Chondrocyte (in vitro differentiated cells): ENCODE measurements at places on chromosomes 13 and 19. TPM values are rescaled to one million over a fixed set of nuclear protein-coding genes. Genes with fewer than 3 reads are reported as not detected.

DNA sequence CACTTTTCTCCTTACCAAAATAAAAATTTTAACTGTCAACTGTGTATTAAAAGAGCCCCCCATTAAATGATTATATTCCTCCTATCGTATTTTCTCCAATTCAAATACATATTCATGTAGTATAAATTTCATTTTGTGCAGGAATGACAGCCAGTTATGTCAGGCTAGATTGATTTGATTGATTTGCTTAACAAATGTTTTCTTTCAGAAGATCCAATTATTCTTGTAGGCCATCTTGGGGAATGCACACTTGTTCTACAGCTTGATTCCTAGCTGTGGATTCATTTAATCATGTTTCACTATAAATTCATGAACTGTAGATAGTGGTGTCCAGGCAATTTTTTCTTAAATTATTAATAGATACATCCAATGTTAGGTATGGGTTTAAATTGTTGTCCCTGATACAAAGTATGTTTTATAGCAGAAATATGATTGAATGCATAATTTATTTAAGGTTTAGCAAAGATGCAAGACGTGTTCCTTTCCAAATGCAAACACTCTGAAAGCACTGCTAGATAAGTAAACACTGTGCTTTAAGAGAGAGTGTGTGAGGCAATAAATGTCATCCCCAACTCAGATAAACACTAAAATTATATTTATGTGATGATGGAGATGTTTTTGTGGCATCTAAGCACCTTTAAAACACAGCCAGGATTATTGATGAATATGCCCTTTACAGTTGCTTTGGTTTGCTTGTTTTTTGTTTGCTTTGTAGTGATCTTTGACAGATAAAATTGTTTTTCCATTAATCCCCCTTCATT lies 531.1 kb downstream of the DCT start:
- no peak for DNase-seq

- no peak for DNase-seq
Observed at GRCh38 chr19:53192771-53193534, at the start of gene ZNF665. Gene ZNF665, minus strand, starts transcription at chr19:53193358. Its CDS starts 10,460 bp downstream, at chr19:53182898.

DNA sequence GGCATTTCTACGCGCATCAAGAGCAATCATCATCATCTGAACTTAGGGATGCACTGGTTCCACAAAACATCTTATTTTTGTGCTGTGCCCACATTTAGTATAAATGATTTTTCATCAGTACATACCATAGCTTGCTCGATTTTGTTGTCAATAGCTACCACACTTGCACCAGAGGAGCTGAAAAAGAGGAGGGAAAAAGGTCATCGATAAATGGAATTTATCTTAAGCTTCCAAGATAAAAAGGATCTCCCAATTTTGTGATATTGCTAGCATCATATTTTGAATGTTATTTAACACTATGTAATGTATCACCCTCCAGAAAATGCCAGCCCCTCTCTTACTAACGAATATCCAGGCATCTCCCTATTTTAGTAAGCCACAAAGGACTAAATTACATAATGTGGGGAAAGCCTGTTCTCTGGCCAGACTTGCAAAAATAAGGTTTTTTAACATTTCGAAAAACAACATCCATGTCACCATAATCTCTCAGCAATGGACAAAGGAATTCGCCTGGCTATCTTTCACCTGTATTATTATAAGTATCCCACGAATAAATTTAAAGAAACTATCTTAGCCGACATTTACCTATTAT lies 62.4 kb downstream of the SERP2 start:
- no peak for DNase-seq

The ZNF773 gene
- 8.7 to 10.1 TPM (median 9.0 TPM) in 3 replicates for total RNA-seq

The TMEM255B gene
- 2.6 to 7.1 TPM (median 5.2 TPM) in 3 replicates for total RNA-seq

DNA sequence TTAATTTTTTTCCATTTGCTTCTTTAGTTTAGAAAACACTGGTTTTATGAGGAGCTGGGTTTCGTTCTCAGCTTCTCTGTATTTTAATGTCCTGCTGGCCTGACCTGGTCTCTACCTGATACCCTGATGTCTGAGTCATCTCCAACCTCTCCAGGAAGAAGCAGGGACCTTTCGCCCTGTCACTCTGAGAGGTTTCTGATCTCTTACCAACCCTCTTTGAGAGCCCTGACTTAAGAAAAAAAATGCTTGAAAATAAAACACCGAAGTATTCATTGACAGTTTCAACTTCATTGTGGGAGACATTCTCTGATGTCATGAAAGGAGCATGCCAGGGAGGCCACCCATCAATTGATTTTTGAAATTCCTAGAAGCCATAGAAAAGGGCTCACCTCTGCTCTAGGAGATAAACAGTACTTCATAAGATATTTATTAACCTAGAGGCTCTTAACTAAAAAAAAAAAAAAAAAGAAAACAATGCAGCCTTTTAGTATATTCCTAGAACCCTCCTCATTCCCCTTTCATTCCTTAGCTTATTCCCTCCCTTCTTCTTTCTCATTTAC lies 234.8 kb downstream of the ENOX1 start:
- no peak for DNase-seq

DNA sequence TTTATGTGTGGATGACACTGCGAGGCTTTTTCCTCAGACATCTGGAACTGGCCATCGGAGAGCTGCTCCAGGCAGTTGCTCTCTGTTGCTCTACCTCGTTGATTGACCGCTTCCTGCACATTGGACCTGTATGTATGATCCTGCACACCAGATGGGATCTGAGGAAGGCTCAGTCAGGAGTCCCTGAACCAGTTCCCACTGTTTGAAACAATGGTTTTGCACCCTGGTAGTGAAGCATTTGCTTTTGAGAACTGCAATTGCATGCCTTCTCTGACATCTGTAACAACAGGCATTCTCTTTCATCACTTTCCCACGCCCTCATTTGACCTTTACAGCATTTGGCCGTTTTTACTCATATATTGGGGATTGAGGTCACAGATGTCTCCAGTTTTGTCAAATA lies 61.1 kb upstream of the NPAS1 start:
- DNase-seq = no peak

DNA sequence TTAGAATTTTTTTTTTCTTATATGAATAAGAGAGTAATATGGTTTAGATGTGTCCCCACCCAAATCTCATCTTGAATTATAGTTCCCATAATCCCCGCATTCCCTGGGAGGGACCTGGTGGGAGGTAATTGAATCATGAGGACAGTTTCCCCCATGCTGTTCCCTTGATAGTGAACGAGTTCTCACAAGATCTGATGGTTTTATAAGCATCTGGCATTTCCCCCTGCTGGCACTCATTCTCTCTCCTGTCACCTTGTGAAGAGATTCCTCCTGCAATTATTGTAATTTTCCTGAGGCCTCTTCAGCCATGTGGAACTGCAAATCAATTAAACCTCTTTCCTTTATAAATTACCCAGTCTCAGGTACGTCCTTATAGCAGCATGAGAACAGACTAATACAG lies 205.7 kb downstream of the MYO16 start:
- DNase-seq = no peak

The SLC25A41 gene
- 0.20 TPM in 1 of 3 replicates, not detected in the others for total RNA-seq

GRCh38 chr13:93345024-93345423 lies 118.4 kb downstream of the GPC6 start:
- no peak for DNase-seq

DNA sequence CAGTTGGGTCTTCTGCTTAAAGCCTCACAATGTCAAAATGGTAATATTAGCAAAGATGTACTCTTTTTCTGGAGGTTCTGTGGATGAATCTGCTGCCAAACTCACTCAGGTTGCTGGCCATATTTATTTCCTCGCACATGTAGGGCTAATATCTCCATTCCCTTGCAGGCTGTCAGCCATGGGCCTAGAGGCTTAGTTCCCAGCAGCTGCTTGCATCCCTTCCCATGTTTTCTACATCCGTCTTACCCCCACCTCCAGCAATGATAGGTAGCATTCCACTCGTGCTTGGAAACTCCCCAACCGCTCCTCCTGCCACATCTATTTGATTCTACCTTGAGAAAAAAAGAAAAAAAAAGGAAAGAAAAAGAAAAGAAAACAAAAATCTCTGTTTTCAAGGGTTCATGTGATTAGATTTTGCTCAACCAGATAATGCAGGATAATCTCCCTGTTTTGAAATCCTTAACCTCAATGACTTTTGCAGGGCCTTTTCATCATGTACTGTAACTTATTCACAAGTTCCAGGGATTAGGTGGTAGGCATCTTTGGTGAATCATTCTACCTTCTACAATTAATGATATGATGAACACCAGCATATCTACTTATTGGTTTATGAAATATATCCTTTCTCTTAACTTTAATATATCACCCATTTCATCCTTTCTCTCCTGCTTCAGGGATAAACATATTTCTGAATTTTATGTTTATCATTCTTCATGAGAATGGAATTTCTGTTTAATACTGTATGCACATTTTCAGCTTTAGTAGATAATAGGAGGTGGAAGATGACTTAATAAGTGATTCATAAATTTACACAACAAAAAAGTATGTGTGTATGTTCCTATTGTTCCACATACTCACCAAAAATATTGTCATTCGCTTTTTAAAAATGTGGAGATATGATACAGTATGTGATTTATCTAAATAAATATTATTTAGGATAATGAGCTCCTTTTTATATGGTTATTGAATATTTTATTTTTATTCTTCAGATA lies 931.9 kb downstream of the SLITRK5 start:
- DNase-seq = no peak

DNA sequence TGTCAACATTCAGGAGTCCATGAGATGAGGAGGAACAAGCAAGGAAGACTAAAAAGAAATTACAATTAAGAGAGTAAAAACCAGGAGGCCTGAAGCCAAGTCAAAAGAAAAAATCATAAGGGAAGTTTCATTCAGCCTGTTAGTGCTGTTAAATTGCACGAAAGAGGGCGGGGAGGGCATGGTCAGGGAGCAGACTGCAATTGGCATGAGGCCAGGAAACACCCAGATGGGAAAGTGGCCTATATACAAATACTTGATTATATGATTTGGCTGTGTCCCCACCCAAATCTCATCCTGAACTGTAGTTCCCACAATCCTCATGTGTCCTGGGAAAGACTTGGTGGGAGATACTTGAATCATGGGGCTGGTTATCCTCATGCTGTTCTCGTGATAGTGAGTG lies 43.9 kb downstream of the TNFSF13B start:
- no peak for DNase-seq

DNA sequence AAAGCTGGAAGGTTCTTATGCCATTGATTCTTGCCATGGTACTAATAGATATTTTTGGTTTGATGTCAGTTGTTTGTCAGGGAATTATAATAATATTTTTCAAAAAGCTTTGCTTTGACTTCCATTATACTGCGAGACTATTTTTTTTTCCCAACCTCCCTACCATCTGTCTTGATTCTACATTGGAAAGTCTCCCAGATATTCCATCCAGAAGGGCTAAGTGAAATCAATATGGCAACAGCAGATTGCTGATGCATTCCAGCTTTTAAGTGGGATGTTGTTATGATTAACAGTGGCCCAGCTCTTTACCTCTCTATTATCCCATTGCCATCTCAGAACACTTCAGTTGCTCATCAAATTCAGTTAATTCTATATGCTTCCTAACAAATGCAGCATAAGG lies 247.4 kb downstream of the OXGR1 start:
- no peak for DNase-seq

GRCh38 chr19:40599331-40599901 lies 1.8 kb upstream of the LTBP4 start:
- DNase-seq = no peak

GRCh38 chr13:62093984-62094780 lies 678.5 kb upstream of the PCDH20 start:
- no peak for DNase-seq

- no peak for DNase-seq
Observed at GRCh38 chr13:66322193-66322740, 907.9 kb downstream of the PCDH9 start.

DNA sequence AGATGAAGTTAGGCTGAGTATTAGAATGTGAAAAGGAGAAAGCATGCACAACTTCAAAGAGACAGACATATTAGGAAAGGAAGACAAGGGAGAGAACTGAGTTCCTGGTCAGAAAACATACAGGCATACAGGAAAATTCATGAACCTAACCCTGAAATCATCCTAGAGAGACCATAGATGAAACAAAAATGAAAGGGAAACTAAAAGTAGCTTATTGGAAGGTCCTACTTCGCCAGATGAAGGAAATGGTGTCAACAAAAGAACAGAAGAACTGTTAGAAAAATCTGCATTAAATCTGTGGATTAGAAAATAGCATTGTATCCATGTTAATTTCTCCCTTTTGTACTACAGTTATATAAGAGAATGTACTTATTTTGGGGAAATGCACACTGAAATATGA lies 169.0 kb upstream of the UFM1 start:
- no peak for DNase-seq

DNA sequence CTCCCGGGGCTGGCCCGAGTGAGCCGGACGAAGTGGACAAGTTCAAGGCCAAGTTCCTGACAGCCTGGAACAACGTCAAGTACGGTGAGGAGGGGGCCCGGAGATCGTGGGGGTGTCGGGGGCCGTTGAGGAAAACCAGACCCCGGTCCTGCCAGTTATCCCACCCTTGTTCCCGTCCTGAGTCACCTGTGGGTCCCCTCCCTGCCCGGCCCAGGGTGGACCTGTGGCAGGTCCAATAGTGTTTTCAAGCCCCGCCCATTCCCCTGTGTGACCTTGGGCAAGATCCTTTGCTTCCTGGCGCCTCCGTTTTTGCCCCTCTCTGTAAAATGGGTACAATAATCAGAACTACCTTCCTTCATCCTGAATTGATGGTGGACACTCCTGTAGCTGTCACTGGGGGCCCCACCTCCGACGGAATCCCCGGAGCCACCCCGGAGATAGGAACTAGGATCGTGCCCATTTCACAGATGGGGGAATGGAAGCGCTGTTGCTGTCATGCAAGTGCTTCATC lies 593 bp downstream of the ATG4D start:
- DNase-seq = no peak

- DNase-seq = no peak
Observed at GRCh38 chr19:31575846-31576335, 226.7 kb upstream of the TSHZ3 start.
